Dermis blood vessel endothelial cell (primary cell): ENCODE measurements at places on chromosomes 13 and 19. TPM values are rescaled to one million over a fixed set of nuclear protein-coding genes. Genes with fewer than 3 reads are reported as not detected.

DNA sequence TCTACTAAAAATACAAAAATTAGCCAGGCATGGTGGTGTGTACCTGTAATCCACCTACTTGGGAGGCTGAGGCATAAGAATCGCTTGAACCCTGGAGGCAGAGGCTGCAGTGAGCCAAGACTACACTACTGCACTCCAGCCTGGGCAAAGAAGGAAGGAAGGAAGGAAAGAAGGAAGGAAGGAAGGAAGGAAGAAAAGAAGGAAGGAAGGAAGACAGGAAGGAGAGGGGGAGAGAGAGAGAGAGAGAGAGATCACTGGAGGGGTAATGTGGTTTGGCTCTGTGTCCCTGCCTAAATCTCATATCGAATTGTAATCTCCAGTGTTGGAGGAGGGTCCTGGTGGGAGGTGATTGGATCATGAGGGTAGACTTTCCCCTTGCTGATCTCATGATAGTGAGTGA, 165.5 kb downstream of the KCTD15 start:
- no peak for DNase-seq

- no peak for DNase-seq
Observed at GRCh38 chr13:63497601-63498000, 2082.0 kb upstream of the PCDH20 start.

DNA sequence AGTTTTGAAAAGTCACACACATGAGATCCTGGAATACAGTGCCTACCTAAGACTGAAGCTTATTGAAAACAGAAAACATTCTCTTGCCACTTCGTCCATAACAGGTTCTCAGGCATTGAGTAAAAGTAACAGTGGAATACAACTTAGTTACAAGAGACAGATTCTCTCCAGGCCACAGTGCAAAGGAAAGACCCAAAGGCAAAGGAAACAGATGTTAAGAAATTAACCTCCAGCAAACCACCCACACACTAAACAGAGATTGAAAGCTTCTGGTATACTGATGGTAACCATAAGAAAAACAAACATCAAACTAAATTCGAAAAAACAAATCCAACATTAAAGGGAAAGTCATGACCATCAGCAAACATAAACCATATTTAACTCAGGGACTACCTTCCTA, 914.7 kb downstream of the SLITRK5 start:
- no peak for DNase-seq

- DNase-seq = no peak
Observed at GRCh38 chr19:51168564-51169282, 26.6 kb downstream of the SIGLEC7 start.

FSD1 gene
- 7.0 and 11.0 TPM in 2 replicates for total RNA-seq
